NCI-H2107 (cell line): ENCODE measurements at places on chromosomes 13 and 19.

- peak; percentile 10 for DNase-seq
Observed at GRCh38 chr13:35672611-35673010, 196.1 kb upstream of the MAB21L1 start.

DNA sequence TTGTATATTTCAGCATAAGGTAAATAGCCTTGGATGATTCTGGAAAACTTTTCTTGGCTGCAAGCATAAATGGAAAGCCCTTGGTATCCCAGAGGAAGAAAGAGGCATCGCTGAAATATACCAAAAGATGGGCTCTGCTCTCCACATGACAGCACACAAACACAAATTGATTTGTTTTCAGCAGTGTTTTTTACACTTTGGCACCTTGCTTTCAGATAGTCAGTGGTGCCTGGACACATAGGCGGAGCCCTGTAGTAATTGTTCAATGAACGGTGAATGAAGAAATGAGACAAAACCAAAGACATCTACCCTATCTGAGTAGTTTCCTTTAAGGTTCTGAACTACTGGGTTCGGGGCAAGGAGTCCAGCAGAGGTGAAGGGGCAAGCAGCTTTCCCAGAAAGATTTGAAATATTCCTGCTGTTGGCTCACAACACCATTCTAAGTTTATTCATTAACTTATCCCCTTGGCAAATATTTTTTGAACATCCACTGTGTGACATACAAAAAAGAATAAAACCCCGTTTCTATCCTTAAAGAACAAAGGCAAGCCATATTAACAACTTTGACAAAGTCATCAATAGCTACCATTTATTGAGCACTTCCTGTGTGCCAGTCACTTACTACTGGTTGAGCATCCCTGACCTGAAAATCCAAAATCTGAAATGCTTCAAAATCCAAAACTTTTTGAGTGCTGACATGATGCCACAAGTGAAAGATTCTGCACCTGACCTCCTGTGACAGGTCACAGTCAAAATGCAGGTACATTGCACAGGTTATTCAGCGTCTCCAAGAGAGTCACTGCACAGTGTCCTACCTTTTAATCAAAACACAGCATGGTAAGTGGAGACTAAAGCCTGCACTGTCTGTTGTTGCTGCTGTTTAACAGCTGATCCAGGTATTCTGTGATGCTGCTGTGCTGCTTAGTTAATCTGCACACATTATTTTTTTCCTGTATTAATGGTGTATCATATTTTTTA is 238.1 kb downstream of the DCLK1 start:
- no peak for DNase-seq

DNA sequence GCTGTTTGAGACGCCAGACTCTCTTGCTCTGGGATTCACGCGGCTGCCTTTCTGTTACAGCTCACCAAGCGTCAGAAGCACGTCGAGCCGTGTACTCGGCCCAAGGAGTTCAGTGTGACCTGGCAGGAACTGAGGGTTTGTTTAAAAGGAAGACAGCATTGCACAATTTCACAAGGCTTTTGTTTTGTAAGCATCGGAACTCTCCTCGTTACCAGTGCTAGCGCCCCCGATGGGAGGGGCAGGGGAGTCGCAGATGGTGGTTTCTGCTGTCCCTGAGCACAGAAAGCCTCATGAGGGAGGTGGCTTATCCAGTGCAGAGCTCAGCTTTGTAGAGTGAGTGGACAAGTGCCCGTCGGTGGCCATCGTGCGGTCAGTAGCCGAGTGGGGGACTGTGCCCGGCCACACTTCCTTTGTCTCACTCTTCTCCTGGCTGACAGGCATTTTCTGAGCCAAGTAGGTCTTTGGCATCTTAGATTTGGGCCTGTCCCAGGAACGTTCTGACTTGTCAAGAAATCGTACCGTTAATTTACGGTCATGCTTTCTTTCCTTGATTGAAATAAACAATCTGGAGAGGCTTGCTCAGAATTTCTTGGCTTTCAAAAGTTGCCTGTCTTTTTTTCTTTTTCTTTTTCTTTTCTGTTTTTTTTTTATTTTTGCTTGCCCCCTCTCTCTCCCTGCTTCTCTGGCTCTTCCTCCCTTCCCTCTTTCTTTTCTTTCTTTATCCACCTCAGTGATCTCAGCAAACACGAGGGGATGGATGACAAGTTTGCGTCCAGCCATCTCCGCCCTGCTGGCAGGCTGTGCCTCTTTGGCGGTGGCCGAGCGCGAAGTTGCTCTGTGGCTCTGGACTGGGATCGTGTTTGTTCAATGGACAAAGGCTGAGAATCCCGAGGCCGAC is 7.7 kb downstream of the KDM4B start:
- no peak for DNase-seq

GRCh38 chr13:79802389-79803085 is 321.6 kb downstream of the NDFIP2 start:
- DNase-seq, result no peak

GRCh38 chr13:50267917-50268316 is 252.7 kb downstream of the KCNRG start:
- no peak for DNase-seq

DNA sequence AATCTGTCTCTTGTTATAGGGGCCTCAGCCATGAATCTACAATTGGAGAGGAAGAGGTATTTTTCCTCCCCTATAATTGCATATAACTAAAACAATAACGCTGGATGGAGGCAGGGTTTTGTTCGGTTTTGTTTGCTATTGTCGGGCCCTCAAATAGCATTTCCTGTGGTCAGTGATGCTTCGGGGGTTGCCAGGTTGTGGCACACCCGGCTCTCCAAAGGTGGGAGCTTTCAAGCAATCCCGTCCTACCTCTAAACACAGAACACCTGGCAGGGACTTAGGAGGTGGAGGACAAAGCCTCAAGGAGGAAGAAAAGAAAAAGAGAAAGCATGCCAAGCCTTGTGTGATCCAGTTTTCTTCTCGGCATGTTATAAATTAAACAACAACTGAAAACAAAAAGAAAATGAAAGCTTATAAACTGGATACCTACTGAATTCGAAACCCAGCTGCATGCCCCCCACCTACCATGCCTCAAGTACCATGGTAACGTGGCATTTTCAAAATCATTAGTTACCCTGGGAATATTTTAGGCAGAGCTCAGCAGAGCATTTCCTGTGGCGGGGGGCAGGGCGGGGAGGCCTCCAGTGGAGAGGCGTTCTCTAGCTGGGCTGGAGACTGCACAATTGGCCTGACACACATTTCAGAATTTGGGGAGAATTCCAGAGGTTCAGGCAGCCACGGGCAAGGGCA is 213.8 kb downstream of the DCLK1 start:
- DNase-seq, result no peak

GRCh38 chr19:39410831-39411080 is 1.7 kb upstream of the PLEKHG2 start:
- DNase-seq, result no peak

GRCh38 chr19:4553775-4554174 is 5.7 kb downstream of the SEMA6B start:
- no peak for DNase-seq

DNA sequence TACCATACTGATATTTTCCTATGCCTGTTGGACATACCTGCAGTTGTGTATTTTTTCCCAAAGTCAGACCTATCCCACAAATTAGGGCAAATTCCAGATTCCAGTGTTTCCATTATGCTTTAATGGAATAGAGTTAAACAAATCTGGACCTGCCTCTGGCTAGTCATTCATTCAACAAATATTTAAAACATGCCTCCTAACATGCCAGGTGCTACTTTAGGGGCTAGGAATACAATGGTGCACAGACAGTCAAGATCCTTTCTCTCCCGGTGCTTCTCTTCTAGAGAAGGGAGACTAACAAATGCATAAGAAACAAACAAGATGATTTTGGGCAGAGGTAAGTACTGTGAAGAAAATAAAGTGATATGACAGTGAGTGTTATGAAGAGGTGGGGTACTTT is 7.5 kb upstream of the WDFY2 start:
- no peak for DNase-seq

- no peak for DNase-seq
Observed at GRCh38 chr13:20995245-20995838, 66.0 kb downstream of the LATS2 start.

- no peak for DNase-seq
Observed at GRCh38 chr19:57709616-57710015, 612 bp upstream of the ZNF154 start.

- DNase-seq, result no peak
Observed at GRCh38 chr13:74070065-74070464, 64.1 kb downstream of the KLF12 start.

DNA sequence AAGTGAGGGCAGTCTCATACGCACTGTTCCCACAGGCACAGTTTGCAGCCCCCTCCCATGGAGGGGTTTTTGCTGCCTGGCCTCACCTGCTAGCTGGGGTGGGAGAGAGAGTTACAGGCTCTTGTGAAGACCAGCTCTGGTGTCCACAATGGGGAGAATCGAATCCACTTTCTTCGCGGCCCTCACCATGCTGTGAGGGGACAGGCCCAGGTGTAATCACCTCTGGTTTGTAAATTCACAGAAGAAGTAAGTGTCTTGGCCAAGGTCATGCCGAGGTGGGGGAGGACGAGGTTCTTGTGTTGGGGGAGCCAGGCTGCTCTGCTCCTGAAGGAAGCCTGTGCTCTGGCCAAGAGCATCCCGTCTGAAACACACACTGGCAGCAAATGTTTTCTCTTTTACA is 39.5 kb downstream of the TEX29 start:
- no peak for DNase-seq

DNA sequence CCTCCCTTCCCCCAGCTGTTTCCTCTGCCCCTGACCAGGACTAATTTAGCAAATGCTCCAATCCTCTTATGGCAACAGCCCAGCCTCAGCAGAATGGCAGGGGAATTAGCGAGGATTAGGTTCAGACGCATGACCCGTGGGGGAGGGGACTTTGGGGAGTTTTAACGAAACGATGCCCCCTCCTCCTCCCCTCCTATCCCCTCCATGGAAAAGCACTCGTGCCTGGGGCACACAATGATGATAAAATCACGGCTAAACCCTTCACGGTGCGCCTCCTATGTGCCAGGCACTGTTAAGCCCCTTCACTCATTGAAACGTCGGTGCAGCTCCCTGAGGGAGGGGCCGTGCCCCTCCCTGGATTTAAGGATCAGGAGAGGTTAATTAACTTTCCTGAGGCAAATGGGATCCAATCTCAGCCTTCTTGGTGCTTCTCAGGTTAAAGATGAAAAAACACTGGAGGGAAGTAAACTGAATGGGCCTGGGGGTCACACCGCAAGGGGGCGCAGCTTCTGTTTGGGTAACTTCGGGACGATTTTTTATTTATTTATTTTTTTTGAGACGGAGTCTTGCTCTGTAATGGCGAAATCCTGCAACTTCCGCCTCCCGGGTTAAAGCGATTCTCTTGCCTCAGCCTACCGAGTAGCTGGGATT is 10.1 kb upstream of the TPRX2 start:
- no peak for DNase-seq

GRCh38 chr19:56617531-56617930 is 22.4 kb downstream of the ZNF71 start:
- DNase-seq, result no peak

DNA sequence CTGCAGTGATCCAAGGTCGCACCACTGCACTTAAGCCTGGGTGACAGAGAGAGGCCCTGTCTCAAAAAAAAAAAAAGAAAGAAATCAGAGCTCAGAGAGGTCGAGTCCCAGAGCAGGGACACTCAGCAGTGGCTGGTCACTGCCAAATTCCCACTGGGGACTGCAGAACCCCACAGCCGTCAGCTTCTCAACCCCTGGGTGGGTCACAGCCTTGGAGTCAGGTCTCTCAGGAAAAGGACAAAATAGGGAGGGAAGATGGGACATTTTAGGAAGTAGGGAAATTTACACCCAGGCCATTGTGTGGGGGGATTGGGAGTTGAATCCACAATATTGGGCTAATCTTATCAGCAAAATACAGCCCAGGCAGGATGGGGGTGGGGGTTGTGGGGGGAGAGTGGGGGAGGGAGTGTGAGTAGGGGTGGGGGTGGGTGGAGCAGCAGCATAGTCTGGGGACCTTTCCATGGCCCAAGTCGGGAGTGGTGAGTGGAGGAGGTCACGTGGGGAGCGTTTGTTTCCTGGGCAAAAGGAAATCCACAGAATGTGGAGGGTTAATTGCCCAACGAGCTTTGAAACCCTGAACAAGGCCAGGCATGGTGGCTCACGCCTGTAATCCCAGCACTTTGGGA is 5.0 kb upstream of the CCDC194 start:
- DNase-seq, result no peak

DNA sequence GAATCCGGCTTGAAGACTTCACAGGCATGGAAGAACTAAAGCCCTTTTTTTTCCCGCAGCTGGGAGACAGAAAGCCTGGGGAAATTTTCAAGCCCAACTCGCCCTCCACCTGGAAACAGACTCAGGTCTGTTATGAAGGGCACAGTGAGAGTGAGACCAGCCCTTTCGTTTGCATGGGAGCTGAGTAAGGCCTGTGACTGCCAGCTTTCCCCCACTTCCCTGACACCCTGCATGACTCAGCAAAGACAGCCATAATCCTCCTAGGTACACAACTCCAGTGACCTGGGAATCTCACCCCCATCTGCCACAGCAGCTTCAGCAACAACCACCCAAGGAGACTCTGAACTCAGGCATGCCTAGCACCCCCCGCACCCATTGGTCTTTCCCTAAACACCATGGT is 87.6 kb upstream of the ZNF91 start:
- no peak for DNase-seq

DNA sequence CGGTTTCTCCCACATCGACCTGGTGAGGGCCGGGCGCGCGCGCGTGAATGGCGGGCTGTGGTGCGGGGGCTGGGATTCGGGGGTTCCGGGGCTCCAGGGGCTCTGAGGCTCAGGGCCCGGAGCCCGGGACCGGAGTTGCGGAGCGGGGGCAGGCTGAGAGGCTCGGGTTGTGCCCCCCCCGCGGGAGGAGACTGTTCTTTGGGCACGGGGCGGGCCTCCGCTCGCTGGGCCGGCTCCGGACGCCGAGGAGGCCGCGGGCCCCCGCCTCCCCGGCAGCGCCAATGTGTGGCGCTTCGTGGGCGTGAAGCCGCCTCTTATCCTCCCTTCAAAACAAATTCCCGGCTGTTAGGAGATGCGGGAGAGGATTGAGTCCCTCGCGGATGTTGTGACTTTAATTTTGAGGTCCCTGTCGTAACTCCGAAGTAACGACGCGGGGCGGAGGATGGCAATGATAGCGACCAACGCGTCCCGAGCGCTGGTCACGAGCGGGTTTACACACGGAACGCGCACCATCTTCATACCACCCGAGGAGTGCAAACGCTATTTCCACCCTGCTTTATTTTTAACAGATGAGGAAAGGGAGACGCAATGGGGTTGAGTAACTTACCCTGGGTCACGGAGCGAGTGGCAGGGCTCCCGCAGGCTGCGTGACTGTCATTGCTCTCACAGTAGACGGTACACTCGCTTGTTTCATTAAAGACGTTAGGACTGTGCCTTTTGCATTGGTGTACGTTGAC is 536 bp downstream of the UBA2 start:
- no peak for DNase-seq
